ENCODE measurements at places on chromosomes 11 and 22. TPM values are rescaled to one million over a fixed set of nuclear protein-coding genes. Genes with fewer than 3 reads are reported as not detected.

The MSANTD2 gene
- 16.6 TPM for total RNA-seq

GRCh38 chr11:74731301-74732094, at the start of gene CHRDL2:
Gene CHRDL2, minus strand, starts transcription at chr11:74731426. Its CDS starts 538 bp downstream, at chr11:74730888.
- no peak for DNase-seq

DNA sequence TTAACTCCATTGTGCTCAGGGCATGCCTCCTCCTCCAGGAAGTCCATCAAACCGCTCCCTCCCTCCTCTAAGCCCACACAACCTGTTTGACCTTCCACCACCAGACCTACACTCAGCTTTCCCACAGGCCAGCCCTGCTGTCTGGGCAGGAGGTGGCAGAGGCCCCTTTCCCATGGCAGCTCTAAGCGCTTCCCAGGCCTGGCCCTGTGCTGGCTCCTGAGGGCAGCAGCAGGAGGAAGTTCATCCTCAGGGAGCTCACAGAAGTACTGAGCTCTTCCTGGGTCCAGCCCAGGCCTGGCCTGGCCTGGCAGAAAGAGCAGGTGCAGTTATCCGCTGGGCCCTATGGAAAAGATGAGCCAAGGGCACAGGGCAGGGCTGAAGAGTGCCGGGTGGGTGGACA, 31.4 kb downstream of the ARAP1 start:
- no peak for DNase-seq

DNA sequence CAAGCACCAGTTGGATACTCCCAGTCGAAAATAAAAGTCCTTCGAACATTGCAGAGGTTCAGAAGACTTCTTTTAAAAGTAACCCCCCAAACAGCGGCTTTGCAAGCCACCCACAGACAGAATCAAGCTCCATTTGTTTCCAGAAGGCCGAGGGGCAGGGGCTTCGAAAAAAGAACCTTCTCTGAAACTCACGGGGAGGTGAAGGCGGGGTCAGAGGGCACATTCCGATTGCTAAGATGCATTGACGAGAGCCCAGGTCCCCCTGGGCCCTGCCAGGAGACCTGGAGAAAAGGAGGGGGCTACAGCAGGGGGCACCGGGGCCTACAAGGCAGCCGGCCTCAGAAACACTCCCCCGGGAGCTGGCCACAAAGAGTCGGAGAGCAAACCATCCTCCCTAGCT, 306.8 kb downstream of the MN1 start:
- DNase-seq = no peak

All from sigmoid colon (tissue), 7 donors.